ENCODE measurements at places on chromosomes 6 and 20.

DNA sequence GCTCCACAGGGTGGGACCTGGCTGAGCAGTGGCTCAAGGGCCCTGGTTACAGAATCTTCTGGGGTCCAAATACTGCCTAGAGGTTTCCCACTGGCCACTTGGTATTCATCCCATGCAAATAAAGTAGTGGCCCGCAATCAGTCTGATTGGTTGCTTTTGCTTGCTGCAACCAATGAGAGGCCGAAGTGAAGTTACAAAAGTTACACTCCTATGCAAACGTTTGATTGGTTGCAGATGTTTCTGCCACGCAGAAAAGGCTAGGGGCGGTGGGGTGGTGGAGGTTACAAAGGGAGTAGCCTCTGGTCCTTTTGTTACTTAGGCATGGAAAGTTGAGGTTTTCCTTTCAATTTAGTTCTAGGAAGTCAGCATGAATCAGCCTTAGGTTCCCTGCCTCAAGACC is 3.6 kb upstream of the NHLRC1 start:
- no peak for DNase-seq

GRCh38 chr6:6741264-6741663 is 152.7 kb downstream of the LY86 start:
- no peak for DNase-seq

DNA sequence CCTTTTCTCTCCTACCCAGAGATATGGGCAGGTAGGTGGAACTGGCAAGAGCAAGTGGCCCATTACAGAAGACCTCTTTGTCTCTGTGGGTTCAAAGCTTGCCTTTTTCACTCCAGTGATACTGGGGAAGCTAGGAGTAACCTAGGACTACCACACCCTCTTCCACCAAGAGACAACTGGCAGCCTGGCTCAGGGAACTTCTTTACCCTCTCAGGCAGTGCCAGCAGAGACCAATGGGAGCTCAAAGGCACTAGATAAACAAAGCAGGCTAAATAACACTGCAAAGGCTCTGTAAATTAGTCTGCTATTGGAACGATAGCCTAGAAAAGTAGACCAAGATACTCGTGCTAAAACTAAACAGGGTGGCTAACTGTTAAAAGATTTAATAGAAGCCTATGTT is 32.1 kb downstream of the ATRN start:
- DNase-seq = no peak

- DNase-seq = peak; percentile 53
Observed at GRCh38 chr6:25660512-25660911, 8.5 kb downstream of the SCGN start.

- no peak for DNase-seq
Observed at GRCh38 chr6:102553214-102553613, 1159.7 kb downstream of the GRIK2 start.

DNA sequence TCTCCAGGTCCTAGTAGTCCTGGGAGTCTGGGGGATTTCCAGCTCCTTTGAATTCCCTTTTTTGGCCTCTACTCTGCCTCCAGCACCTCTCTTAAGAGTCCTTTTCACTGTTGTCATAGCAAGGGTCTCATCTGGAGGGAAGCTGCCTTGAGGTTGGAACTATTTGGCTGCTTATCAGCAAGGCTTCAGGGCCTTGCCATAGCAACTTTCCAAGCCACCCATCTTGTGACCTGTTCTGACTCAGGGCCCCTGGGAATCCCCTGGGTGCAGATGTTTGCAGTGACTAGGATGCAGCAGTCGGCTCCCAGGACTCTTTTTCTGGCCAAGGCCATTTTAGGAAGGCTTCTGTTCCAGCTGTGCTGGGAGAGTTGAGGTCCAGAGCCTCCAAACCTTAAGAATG is 12.4 kb downstream of the PKIG start:
- DNase-seq = peak; percentile 45

DNA sequence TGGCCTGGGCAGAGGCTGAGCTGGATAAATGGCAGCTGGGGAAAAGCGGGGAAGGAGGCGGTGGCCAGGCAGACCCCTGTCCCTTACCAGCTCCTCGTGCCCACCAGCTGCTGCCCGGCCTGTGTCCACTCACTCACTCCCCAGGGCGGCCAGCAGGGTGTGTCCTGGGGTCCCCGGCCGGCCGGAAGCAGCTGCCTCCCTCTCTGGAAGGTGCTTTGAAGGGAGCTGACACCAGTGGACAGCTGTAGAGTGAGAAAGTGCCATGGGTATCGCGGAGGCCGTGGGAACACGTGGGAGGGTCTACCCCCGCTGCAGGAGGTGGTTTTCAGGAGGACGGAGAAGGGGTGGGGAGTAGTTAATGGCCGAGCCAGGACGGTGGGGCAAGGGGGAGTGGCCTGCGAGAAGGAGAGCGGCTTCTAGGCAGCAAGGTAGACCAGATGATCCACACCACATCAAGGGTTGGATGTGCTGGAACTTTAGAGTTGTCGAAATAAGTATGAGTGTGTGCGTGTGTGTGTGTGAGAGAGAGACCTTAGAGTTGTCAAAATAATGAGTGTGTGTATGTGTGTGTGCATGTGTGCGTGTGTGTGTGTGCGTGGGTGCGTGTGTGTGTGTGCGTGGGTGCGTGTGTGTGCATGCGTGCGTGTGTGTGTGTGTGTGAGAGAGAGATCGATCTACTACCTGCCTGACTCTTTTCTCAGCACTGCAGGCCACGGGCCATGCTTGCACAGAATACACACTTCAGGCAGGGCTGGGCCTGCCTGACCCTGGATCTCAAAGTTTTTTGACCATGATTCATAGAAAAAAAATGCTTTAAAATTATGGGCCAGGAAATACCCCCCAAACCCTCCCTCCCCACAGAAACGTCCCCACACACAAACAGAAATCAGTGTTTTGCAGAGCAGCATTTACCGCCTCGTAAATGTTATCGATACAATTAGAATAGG is 43.9 kb downstream of the CDH4 start:
- DNase-seq = no peak

DNA sequence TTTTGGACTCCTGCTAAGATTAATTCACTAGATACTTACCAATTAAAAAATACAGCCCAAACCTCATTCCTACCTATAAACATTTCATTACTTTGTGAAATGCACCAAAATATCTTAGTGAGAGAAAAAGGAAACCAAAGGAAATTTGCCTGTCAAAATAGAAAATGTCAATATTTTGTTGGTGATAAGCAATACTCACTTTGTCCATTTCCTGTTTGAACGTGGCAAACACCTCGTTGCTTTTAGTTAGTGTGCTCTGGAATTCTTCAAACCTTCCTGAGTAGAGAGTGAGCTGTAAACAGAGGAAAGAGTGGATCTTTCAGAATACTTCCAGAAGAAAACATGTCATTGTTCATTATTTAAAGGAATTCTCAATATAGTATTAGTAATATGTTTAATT is 44.2 kb downstream of the TXLNB start:
- no peak for DNase-seq

DNA sequence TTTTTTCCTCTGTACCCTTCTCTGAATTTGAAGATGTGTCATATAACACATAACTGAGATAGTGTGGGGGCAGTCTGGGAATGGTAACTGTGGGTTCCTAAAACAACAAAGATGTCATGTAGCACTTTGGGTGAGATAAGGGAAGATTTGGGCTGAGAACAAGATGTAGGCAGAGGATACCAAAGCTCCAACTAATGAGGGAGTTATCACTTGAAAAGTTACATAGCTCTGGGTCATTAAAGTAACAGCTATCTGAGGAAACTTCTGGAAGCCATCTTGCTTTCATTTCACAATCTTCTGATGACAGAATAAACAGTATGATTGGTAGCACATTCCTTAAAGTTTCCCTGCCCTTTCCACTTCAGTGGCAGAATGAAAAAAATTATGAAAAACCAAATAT is 255.4 kb downstream of the TBX18 start:
- no peak for DNase-seq

DNA sequence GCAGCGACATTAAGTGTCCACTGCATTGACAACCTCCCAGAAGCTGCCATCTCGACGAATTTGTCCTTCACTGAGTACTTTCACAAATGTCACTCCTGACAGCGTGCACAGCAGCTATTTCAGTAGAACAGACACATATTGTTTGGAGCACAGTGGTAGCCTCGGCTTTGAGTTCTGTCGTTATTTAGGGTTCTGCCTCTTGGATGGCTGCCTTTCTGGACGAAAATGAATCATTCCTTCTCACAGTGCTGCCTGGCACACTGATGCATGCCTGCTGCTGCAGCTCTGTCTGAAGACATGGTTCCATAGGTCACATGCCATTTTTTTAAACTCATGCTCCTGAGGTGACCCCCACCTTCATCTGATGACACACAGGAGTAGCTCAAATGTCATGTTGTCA is 477.0 kb downstream of the C6orf118 start:
- no peak for DNase-seq

GRCh38 chr6:125169058-125169457 is 15.5 kb downstream of the TPD52L1 start:
- DNase-seq = no peak

DNA sequence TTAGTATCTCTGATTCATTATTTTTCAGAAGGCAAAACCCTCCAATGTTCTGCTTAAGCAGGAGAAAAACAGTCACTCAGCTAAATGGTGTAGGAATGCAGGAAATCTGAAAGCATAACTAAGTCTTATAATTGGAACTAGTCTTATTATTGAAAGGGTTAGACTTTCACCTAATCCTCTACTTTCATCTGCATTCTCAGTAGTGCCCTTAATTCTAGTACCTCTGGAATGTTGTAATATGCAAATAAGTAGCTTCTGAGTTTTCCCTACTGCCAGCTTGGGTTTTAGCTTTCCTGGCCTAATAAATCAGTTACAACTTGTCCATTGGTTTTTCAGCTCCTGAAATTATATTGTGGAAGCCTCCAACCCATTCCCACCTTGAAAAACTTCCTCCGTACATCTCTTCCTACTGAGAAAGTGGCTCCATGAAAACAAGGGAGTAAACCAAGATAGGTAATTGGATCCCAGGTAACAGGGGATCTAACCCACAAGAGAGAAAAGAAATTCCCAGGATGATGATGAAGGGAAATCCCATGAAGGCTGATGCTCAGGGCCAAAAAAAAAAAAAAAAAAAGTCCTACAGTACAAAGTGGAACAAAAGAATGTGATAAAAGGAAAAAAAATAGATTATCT is 147.0 kb downstream of the TBC1D32 start:
- no peak for DNase-seq

DNA sequence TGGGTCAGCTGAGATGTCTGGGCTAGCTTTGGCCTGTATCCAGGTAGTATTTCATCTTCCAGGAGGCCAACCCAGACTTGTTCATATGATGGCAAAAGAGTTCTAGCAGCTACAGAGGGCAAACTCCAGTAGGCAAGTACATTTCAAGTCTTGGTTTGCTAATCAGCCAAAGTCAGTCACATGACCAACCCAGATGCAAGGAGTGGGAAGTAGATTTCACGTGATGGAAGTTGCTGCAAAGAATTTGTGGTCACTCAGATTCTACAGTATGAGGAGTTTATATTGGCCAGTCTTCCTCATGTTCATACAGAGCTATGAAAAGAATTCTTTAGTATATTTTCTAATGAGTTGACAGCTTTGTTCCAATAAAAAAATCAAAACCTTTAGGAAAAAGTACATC is 101.8 kb downstream of the PHACTR1 start:
- DNase-seq = no peak

DNA sequence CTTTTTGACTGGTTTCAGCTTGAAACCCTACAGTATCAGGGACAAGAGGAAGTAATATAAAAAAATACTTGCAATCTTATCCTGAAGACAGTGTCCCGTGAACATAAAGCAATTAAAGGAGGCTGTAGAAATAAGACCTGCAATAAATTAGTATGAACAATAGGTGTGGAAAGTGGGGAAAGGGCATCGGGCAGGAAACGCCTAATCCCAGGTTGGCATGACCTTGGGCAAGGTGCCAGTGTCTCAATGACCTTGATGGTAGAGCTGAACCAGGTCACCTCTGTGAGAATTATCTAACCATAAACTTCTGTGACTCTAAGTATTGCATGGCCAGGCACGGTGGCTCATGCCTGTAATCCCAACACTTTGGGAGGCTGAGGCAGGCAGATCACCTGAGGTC is 115.2 kb downstream of the LY86 start:
- DNase-seq = no peak

DNA sequence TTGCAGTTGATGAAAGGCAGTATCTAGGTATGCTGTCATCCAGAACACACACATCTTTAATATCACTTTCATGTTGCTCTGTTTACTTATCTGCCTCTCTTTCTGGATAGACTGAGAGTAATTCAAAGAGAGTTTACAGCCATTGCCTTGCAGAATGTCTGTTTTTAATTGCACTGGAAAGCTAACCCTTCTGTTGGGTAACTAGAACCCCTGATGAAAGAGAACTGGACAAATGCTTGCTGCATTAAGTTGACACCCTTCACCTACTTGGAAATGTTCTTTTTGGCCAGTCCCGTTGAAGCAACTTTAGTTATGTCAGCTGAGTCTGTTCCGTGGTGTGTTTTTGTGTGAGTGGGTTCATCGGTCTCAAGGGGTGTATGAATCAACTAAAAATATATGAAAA is 383.8 kb upstream of the CITED2 start:
- DNase-seq = no peak

- no peak for DNase-seq
Observed at GRCh38 chr20:10642856-10643559, 30.8 kb downstream of the JAG1 start.

GRCh38 chr6:105300090-105300489 is 102.8 kb downstream of the PREP start:
- DNase-seq = no peak

DNA sequence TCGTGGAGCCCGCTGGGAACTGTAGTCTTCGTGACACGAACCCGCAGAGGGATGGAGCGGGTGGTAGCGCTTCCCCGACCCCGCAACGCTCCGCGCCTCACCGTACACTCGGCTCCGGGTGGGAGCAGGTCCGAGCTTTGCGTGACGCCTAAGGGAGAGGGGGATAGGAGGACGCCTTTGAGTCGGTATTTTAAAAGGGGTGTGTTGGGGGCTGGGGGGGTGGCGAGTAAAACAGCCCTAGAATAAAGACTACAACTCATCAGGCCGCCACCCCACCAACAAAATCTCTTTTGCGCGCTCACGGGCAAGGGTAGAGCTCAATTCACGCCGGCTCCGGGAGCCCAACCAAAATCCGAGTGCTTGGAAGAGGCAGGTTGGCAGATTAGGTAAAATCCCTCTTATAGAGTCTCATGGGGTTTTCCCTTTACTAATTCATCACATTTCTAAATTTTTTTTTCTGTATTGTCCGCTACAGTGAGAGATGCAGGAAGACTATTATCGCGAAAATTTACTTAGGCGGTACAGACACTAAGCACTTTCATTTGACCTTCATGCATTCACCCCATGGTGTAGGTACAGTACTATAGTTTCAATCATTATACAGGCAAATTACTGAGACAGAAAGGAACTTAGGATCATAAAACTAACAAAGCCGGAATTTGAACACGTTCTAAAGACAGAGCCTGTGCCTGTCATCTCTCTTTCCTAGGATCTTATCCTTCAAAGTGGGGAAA is 706 bp upstream of the SNX14 start:
- peak; percentile 74 for DNase-seq

DNA sequence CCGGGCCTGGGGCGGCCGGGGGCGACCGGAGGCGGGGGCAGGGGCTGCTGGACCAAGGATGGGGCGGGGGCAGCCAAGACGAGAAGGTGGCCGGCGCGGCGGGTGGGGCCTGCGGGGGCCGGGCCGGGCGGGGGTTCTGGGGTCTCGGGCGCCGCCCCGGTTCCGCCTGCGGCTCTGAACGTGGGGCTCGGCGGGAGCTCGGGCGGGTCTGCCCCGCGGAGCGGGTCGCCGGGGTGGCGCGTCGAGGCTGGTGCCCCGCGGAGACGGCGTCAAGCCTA is 204 bp downstream of the ADRM1 start:
- no peak for DNase-seq

GRCh38 chr20:34931771-34932170 is 23.8 kb downstream of the GSS start:
- no peak for DNase-seq
